A549 treated with GW870086 at 1 μM for 4 hours (cell line): ENCODE measurements at places on chromosomes 1 and 21. TPM values are rescaled to one million over a fixed set of nuclear protein-coding genes. Genes with fewer than 3 reads are reported as not detected.

TMEM82 gene
- total RNA-seq, result not detected in 5 replicates

GDAP2 gene
- total RNA-seq, result 6.8 to 8.8 TPM (median 8.0 TPM) in 5 replicates

NOS1AP gene
- total RNA-seq, result 0.30 to 0.50 TPM (median 0.36 TPM) in 4 of 5 replicates, not detected in the other

NEGR1 gene
- total RNA-seq, result not detected in 5 replicates
